Left ventricle myocardium inferior (tissue), 1 donor: ENCODE measurements at places on chromosomes 5 and 9. TPM values are rescaled to one million over a fixed set of nuclear protein-coding genes. Genes with fewer than 3 reads are reported as not detected.

- no peaks in the 10 kb centered on the region for H3K27me3 ChIP-seq
- H3K4me1 ChIP-seq = peaks cover 26% of the 10 kb centered on the region
- DNase-seq = no peak
- no peak overlapping the region for H3K27ac ChIP-seq
- H3K4me3 ChIP-seq = no peak overlapping the region
Observed at GRCh38 chr5:138344887-138345622, 7.0 kb downstream of the FAM53C start.

The NR2F1-AS1 gene
- total RNA-seq = 0.60 TPM

The PIK3R1 gene
- 132 TPM for total RNA-seq

DNA sequence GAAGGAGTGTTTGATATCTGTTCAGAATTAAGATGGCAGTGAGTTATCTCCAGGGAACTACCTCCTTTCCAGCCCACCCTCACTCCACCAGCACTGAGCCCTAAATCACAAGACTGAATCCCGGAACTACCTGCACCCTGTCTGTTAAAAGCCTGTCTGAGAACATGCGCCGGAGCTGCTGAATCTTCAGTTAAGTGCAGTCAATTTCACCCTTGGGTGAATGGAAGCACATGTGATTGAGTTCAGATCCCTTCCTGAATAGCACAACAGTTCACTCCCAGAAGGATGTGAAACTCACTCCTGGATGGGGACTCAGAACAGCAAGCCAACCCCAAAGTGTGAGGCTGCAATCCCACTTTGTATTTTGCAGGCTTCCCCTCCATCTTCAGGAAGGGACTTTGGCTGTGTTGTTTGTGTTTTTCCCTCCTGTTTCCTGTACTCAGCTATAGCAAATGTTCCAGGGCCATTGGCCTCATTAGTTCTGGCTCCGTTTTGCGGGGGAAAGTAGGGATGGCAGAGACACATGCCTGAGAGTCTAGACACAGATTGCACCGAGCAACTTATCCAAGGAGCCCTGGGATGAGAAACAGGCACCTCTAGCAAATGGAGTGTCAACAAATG is 43.4 kb downstream of the DPYSL3 start:
- peak overlapping the region; percentile 55 for H3K27ac ChIP-seq
- H3K27me3 ChIP-seq = no peaks in the 10 kb centered on the region
- H3K36me3 ChIP-seq = no peaks in the 10 kb centered on the region
- H3K4me3 ChIP-seq = no peak overlapping the region
- DNase-seq = no peak
- H3K4me1 ChIP-seq = peaks cover 30% of the 10 kb centered on the region

The TERT gene
- total RNA-seq = not detected

The LECT2 gene
- not detected for total RNA-seq

- peak; percentile 5 for DNase-seq
- no peaks in the 10 kb centered on the region for H3K36me3 ChIP-seq
- H3K4me3 ChIP-seq = no peak overlapping the region
- no peak overlapping the region for H3K27ac ChIP-seq
Observed at GRCh38 chr9:134317790-134318414, 8.4 kb upstream of the RXRA start.

The ZNF879 gene
- total RNA-seq = 6.4 TPM

DNA sequence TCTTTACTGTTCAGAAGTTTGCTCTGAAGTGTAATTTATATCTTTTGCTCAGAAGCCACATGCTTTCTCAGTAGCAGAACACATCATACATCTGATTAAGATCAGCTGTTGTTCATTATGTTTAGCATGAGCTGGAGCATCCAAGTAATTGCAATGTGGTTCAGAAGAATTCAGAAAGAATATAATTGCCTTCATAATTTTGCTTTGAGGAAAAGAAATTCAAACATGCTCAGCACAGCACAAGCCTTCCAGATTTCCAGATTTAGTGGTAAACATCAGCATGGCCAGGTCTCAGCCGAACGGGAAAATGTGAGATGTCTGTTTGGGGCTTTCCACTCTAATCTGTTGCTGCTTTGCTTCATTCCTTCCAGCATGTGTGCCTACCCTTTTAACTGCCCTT is 65.9 kb downstream of the ITGA1 start:
- peaks cover 9% of the 10 kb centered on the region for H3K36me3 ChIP-seq
- no peak for DNase-seq
- no peak overlapping the region for H3K4me3 ChIP-seq
- no peak overlapping the region for H3K27ac ChIP-seq

The PITX1 gene
- not detected for total RNA-seq

- H3K27me3 ChIP-seq = peaks cover 74% of the 10 kb centered on the region
- DNase-seq = no peak
- no peaks in the 10 kb centered on the region for H3K4me1 ChIP-seq
- H3K4me3 ChIP-seq = no peak overlapping the region
- H3K36me3 ChIP-seq = no peaks in the 10 kb centered on the region
- no peak overlapping the region for H3K27ac ChIP-seq
Observed at GRCh38 chr5:35031276-35031675, 16.5 kb downstream of the AGXT2 start.

DNA sequence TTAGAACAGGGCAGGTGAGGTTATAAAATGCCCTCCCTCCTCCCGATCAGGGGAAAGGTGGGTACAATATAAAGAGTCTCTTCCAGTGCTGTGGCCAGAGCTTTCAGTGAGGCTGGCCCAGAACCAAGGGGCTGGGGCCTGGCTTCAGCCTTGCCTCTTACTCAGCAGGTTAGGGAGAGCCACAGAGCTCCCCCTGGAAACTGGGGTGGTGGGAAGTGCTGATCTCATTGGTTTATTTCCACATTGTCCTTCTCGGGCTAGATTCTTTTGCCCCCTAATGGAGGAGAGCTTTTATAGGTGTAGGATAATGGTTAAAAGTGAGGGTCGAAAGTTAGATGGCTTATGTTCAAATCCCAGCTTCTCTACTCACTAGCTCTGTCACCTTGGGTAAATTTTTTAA is 186.7 kb upstream of the TBC1D2 start:
- H3K36me3 ChIP-seq = no peaks in the 10 kb centered on the region
- no peak for DNase-seq
- no peak overlapping the region for H3K27ac ChIP-seq
- H3K4me1 ChIP-seq = no peaks in the 10 kb centered on the region
- peaks cover 48% of the 10 kb centered on the region for H3K27me3 ChIP-seq

The PCDHGB5 gene
- 6.0 TPM for total RNA-seq

GRCh38 chr5:180519098-180519497 is 24.9 kb downstream of the CNOT6 start:
- H3K27ac ChIP-seq = no peak overlapping the region
- no peak for DNase-seq
- H3K36me3 ChIP-seq = no peaks in the 10 kb centered on the region
- no peaks in the 10 kb centered on the region for H3K27me3 ChIP-seq

The GRPEL2 gene
- total RNA-seq = 7.6 TPM

DNA sequence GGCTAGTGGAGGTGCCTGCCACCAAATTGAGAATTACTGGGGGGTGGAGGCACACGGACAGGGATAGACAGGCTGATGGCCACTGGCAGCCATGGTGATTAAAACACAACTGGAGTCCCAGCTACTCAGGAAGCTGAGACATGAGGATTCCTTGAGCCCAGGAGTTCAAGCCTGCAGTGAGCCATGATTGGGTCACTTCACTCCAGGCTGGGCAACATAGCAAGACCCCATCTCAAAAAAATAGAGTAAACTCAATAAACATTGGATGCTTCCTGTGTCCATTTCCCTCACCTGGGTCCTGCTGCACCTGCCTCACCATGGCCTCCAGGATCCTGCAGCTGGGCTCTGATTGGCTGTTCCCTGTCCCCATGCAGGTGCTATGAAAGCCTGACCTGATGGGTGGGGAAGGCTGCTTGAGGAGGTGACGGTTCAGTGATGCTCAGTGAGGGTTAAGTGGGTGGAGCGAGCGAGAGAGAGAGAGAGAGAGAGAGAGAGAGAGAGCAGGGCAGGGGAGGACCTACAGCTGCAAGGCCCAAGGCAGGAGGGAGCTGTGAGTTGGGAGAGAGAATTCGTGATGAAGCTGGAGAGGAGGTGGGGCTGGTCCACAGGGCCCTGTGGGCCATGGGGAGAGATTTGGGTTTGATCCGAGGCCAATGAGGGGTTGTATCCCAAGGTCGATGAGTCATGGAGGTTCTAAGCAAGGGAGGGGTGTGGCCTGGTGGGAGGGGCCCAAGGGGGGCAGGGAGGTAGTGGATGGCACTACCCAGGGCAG is 36.7 kb upstream of the FUBP3 start:
- no peaks in the 10 kb centered on the region for H3K36me3 ChIP-seq
- DNase-seq = no peak
- H3K4me3 ChIP-seq = no peak overlapping the region
- peaks cover 63% of the 10 kb centered on the region for H3K27me3 ChIP-seq
- no peak overlapping the region for H3K27ac ChIP-seq

DNA sequence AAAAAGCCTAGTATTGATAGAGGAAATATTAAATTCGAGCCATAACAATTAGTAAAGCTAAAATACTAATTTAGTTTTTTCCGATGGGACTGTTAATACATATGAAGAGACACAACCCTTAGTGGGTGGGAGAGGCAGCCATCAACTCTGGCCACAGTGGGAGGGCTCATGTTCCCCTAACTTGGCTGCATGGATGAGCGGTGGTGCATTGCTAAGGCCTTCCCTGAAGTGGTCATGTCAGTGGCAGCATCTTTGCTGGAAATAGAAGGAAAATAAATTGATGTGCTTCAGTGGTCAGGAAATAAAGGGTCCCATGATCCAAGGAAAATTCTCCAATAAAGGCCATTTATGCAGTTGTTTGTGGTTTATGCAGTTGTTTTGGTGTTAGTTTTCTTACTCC is 33.9 kb upstream of the F2RL2 start:
- peak overlapping the region; percentile 0 for H3K27ac ChIP-seq
- no peaks in the 10 kb centered on the region for H3K4me1 ChIP-seq
- no peak overlapping the region for H3K4me3 ChIP-seq
- no peaks in the 10 kb centered on the region for H3K36me3 ChIP-seq
- no peaks in the 10 kb centered on the region for H3K27me3 ChIP-seq

The PROB1 gene
- total RNA-seq = 46.3 TPM

- H3K27ac ChIP-seq = no peak overlapping the region
- no peak for DNase-seq
- H3K4me3 ChIP-seq = no peak overlapping the region
- H3K27me3 ChIP-seq = no peaks in the 10 kb centered on the region
- peaks cover 8% of the 10 kb centered on the region for H3K4me1 ChIP-seq
Observed at GRCh38 chr9:95211028-95211427, 106.5 kb downstream of the FANCC start.

- no peaks in the 10 kb centered on the region for H3K36me3 ChIP-seq
- peaks cover 6% of the 10 kb centered on the region for H3K4me1 ChIP-seq
- no peak overlapping the region for H3K27ac ChIP-seq
- no peak for DNase-seq
- H3K4me3 ChIP-seq = no peak overlapping the region
- peaks cover 82% of the 10 kb centered on the region for H3K27me3 ChIP-seq
Observed at GRCh38 chr5:144198386-144198785, 27.7 kb downstream of the KCTD16 start.

GRCh38 chr5:176361437-176362232 is at the start of gene KIAA1191:
TSS of gene KIAA1191 (minus strand) at chr5:176361764. CDS start at chr5:176359508, 2,256 bp downstream.
- peak within 1 kb of the TSS; percentile 97 for H3K4me3 ChIP-seq
- peak; percentile 97 for DNase-seq
- H3K27ac ChIP-seq = peak within 1 kb of the TSS; percentile 85
- no peaks in the 10 kb centered on the region for H3K27me3 ChIP-seq
- peaks cover 60% of the 10 kb centered on the region for H3K4me1 ChIP-seq

- no peak overlapping the region for H3K4me3 ChIP-seq
- H3K36me3 ChIP-seq = no peaks in the 10 kb centered on the region
- H3K27ac ChIP-seq = no peak overlapping the region
- no peaks in the 10 kb centered on the region for H3K27me3 ChIP-seq
Observed at GRCh38 chr9:36035006-36035405, 1.7 kb upstream of the RECK start.

The OR13C4 gene
- not detected for total RNA-seq

DNA sequence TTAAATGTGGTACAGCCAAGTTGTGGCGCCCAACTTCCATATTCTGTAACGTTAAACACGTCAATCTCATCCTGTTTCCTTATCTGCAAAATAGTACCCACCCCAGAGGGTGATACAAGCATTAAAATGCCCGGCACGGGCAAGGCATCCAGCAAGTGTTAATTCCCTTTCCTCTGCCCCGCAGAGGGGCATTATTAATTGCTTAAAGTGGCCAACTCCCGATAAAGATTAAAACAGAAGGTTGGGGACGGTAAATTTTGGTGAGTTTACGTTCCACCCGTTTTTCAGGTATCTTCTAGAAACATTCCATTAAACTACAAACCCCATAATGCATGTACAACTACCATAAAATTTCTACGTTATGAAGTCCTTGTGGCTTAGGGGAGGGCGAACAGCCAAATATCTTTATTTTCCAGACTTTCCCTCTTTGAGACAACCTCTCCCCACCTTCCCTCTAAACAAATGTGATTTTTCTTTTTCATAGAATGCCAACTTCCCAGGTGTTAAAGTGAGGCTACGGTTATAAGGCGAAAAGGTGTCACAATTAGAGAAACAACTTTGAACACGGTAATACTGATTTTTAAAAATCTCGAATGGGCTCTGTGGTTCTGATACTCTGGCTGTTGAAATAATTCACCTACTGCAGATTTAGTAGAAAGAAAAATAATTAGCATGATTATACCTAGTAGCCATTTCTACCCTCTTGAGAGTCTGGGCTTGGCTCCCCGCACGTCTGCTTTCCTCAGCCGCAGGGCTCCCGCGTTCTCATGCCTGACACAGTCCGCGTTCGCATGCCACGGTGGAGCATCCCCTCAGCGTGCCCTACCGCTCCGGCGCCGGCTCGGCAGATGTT is 1.2 kb upstream of the GPBP1 start:
- peak overlapping the region; percentile 97 for H3K27ac ChIP-seq
- H3K4me1 ChIP-seq = peaks cover 49% of the 10 kb centered on the region
- no peaks in the 10 kb centered on the region for H3K27me3 ChIP-seq
- DNase-seq = no peak
- H3K36me3 ChIP-seq = no peaks in the 10 kb centered on the region

The MTREX gene
- 62.5 TPM for total RNA-seq

DNA sequence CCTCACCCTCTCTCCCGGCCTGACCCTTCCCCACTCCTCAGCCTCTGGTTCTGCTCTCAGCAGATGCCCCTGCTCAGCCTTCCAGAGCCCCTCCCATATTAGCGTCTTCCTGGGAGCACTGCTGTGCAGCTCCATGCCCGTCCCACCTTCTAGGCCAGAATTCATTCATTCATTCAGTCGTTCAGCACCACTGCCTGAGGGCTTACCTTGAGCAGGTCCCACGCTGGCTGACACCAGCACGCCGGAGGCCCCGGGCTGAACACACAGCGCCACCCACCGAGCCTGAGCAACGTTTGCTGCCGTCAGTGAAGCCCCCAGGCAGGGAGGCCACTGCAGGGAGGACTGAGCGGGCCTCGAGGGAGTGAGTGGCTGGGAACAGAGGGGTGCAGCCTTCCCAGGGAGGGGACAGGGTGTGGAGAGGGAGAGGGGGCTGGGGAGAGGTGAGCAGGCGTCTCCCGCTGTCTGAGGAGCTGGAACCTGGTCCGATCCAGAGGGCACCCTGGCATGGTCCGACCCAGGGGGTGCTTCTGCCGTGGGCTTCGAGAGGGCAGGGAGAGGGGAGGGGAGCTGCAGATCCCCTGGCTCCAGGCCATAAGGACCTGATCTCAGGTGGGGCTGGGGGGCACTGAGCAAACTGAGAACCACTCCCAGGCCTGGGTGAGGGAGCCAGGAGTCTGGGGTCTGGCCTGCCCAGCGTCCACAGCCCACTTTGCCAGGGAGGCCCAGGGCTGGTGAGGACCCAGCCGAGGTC is 98.8 kb upstream of the RAPGEF1 start:
- H3K36me3 ChIP-seq = no peaks in the 10 kb centered on the region
- H3K4me3 ChIP-seq = no peak overlapping the region
- H3K27ac ChIP-seq = no peak overlapping the region

The FST gene
- 2.0 TPM for total RNA-seq

- H3K27ac ChIP-seq = peak overlapping the region; percentile 92
- peaks cover 3% of the 10 kb centered on the region for H3K27me3 ChIP-seq
- peaks cover 43% of the 10 kb centered on the region for H3K4me1 ChIP-seq
- peaks cover 52% of the 10 kb centered on the region for H3K36me3 ChIP-seq
Observed at GRCh38 chr9:136665111-136665703, 2.5 kb downstream of the EGFL7 start.

The PAPPA gene
- 0.69 TPM for total RNA-seq

The IL4 gene
- not detected for total RNA-seq

The DAPK1 gene
- 5.5 TPM for total RNA-seq
